ENCODE measurements at places on chromosomes 16 and 17.

DNA sequence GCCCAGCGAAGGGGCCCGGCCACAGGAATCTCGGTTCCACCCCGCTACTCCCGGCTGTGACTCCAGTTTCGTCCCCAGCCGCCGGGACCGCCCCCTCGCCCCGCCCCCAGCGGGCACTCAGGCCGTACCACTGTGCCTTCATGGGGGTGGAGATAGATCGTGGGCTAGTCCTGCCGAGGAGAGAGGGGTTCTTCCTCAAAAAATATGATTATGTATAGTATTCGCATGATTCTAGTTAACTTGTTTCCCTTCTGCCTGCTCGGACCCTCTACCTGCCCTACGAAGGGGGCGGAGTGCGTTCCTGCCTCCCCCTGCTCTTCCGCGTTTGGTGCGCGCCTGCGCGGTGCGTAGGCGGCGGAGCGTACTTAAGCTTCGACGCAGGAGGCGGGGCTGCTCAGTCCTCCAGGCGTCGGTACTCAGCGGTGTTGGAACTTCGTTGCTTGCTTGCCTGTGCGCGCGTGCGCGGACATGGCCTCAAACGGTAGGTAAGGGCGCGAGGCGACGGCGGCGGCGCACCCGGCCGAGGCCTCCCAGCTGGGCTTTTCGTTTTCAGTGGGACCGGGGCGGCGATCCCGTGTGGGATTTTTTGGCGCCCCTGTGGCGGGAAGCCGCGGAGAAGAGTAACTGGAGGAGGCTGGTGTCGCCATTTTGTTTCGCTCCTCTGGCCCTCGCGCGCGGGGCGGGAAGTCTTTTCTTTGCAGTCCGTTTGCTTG lies at the start of gene FUS:
FUS (plus strand) TSS at position 393 of the 713 bp plus-strand sequence; CDS start at position 469, 76 bp downstream.
- DNase-seq, result peak; percentile 82

DNA sequence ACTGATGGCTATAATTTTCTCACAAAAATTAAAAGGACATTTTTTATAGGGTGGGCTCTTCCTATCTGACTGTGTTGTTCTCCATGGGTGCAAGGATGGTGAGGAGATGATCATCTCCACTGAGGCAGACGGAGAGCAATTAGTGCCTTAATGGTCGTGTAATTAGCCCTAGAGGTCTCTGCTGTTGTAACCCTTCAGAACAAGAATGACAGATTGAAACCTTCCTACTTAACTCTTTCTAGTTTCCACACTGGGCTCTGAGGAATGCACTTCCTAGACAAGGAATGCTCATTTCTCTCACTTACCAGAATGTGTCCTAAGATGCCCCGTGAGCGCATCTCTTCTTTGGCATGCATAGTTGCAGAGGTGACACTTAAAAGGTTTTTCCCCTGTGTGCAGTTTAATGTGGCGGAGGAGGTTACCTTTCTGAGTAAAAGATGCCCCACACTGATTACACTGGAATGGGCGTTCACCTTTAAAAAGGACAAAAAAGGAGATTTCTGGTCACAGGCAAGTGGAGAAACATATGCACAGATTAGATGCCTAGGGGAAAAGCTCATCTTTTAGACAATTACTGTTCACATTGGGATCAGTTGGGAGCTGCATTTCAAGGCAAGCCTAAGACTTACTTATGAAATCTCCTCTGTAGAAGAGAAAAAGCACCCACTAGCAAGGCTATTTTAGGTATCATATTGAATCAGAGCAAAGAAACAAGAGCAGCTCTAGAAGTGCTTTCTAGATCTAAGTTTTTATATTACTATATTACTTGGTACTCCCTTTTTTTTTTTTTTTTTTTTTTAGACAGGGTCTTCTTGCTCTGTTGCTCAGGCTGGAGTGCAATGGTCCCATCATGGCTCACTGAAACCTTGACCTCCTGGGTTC lies 53.6 kb downstream of the GRB7 start:
- no peak for DNase-seq

- no peak for DNase-seq
Measured at GRCh38 chr16:69150146-69150865, 17.9 kb downstream of the UTP4 start.

DNA sequence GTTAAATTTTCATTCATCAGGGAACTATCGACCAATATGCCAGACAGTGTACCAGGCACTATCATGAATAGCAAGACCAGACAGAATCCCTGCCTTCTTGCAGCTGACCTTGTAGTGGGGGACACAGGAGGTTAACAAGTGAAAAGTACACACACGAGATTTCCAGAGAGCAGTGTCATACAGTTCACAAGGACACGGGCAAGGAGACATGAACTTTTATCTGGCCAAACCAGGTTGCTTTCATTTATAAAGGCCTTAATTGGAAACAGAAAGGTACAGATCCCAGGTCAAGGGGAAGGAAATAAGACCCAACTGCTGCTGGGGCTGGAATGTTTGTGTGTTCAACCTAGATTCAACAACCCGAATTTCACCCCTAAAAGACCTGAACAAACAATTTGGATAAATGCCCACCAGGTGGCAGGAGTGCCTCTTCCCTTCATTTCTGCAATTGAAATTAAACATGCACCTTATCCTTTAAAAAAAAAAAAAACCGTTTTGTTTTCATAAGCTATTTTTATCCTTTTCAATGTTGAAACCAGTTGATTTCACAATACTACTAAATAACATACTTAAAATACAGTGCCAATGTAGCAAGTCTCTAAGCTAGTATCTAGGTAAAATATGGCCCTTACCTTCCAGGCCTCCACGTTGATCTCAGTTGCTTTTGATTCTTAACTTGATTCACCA lies 65.9 kb downstream of the EMP2 start:
- peak; percentile 11 for DNase-seq

DNA sequence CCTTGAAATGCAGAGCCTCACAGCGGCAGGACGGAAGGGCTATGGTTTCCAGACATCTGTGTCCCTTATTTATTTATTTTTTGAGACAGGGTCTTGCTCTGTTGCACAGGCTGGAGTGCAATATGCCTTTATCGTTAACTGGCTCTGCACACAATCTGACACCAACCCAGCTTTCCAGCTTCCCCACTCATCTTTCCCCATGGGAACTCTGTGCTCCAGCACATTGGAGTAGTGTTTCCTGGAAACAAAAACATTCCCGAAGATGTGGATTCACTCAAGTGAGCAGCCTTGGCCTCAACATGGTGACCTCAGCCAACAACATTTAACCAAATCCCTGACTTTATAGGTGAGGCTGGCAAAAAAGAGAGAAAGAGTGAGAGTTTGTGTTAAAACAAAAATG lies 307.1 kb downstream of the TMEM114 start:
- no peak for DNase-seq

- DNase-seq, result no peak
Measured at GRCh38 chr17:64423881-64424280, 25.0 kb upstream of the MILR1 start.

DNA sequence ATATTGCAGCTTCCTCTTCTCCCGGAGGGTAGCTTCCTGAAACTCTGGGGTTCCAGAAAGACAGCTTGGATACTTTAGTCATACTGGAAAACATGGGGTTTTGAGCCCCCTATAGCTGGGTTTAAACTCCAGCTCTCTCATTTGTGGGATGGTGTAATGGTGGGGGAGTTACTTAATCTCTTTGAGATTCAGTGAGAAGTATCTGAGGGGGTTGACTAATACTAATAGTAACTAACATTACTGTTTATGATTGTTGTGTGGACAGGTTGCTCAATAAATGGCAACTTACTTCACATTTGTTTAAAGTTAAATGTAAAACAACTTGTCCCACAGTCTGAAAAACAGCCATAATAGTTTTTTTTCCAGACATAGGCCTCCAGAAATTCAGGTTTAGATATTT lies 5.1 kb upstream of the SUZ12 start:
- no peak for DNase-seq

DNA sequence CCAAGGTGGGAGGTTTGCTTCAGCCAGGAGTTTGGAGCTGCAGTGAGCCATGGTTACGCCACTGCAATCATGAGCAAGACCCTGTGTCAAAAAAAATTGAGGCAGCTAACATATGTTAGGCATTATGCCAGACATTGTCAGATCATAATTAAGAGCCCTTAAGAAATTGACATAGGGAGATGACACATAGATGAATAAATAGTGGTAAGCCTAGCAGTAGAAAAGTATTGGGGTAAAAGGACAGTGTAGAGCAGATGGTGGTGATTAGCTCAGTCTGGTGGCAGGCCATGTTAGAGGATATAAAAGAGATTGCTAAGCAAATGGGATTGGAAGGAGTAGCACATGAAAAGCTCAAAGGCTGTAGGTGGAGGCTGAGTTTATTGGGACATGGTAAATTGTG lies 22.6 kb downstream of the SRCAP start:
- DNase-seq, result no peak

GRCh38 chr16:75501359-75501758 lies 6.1 kb upstream of the CHST6 start:
- DNase-seq, result no peak

- no peak for DNase-seq
Measured at GRCh38 chr16:78990309-78990701, 610.2 kb downstream of the MAF start.

Data from activated CD8-positive, alpha-beta memory T cell treated with anti-CD3 and anti-CD28 coated beads for 1 hour (primary cell).